Fibroblast of skin of left biceps (primary cell): ENCODE measurements at places on chromosomes 6 and 20.
A peak's percentile ranks its signal among the peaks of the same experiment; 100 is the strongest.

DNA sequence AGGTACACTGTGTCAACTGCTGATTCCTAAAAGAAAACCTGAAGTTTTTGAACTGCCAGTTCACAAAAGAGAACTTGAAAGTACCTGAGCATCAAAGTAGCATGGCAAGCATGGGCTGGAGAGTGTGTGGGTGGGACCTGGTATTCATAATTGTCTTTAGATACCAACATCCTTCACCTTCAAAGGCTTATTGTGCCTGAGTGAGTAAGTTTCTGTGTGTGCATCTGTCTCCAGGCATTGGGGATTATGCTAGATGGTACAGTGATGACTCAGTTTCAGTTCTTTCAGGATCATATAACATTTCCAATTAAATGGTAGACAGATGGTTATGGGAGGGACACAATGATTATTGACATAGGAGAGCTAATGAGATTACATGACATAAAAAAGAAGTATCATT is 238.5 kb downstream of the ZFAND3 start:
- no peak for DNase-seq

DNA sequence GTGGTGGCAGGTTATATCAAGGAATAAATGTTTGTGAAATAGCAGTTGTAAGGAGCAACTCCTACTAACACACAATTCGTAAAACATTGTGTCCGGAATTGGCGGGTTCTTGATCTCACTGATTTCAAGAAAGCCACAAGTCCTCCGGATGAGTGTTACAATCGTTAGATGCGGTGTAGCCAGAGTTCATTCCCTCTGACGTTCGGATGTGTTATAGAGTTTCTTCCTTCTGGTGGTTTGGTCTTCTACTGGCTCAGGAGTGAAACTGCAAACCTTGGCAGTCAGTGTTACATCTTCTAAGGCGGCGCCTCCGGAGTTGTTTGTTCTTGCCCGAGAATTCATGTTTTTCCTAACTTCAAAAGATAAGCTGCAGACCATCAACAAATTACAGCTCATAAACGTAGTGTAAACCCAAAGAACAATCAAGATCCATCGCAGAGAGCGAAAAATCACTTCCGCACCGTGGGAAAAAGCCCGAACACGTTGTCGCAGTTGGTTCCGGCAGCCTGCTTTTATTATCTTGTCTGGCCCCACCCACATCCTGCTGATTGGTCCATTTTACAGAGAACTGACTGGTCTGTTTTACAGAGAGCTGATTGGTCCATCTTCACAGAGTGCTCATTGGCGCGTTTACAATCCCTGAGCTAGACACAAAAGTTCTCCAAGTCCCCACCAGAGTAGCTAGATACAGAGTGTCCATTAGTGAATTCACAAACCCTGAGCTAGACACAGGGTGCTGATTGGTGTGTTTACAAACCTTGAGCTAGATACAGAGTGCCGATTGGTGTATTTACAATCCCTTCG is 58.2 kb downstream of the TRIM27 start:
- DNase-seq, result no peak

- peak; percentile 33 for DNase-seq
Measured at GRCh38 chr6:31401403-31401802, 2.0 kb upstream of the MICA start.

DNA sequence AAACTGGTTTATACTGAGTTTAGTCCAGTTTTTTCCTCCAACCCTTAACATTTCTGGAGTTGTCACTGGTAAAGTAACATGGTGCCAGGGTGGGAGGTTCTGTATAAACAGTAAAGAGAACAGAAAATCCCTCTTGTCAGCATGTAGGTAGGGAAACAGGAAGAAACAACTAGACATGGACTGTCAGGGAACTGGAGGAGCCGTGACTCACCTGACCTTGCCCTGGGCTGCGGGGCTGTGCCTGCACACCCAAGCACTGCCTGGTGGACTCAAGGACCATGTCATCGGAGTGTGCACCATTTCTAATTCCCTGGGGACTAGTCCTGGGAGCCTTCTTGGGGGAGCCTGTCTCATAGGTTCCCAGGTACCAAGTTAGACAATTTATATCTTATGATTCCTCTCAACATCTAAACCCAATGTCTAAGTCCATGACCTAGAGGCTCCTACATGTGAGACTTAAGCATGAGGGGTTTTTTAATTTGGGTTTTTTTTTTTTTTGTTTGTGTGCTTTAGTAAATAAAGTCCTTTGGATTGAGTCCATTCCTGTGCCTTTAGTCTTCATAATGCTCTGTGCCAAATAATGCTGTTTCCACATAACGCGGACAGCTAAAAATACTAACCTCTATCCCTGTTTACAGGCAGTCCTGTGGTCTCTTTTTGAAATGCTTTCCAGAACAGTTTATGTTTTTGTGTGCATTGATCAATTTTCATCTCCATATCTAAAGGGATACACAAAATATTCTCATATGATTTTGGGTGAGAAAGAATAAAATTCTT is 136.9 kb upstream of the SUPT3H start:
- no peak for DNase-seq

GRCh38 chr6:138539876-138540275 is 40.6 kb upstream of the NHSL1 start:
- DNase-seq, result no peak

GRCh38 chr6:90707246-90707645 is 120.4 kb upstream of the MAP3K7 start:
- DNase-seq, result no peak

DNA sequence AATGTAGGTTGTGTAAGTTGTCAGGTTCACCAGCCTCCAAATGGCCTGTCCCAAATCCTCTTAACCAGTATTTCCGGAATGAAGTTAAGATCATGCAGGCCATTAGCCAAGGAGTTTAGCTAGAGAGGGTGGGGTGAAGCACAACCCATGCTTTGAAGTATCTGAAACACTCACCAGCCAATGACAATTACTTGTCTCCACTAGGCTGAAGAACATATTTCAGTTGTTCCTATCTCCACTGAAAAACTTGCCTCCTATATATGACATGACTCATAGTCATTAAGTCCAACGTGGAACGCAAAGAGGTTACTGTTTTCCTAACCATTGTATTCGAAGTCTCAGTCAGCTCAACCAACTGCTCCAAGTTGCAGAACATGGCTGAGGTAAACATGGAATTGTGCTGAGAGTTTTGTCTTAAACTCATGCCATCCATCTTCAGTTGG is 37.4 kb upstream of the TNFAIP3 start:
- DNase-seq, result no peak

DNA sequence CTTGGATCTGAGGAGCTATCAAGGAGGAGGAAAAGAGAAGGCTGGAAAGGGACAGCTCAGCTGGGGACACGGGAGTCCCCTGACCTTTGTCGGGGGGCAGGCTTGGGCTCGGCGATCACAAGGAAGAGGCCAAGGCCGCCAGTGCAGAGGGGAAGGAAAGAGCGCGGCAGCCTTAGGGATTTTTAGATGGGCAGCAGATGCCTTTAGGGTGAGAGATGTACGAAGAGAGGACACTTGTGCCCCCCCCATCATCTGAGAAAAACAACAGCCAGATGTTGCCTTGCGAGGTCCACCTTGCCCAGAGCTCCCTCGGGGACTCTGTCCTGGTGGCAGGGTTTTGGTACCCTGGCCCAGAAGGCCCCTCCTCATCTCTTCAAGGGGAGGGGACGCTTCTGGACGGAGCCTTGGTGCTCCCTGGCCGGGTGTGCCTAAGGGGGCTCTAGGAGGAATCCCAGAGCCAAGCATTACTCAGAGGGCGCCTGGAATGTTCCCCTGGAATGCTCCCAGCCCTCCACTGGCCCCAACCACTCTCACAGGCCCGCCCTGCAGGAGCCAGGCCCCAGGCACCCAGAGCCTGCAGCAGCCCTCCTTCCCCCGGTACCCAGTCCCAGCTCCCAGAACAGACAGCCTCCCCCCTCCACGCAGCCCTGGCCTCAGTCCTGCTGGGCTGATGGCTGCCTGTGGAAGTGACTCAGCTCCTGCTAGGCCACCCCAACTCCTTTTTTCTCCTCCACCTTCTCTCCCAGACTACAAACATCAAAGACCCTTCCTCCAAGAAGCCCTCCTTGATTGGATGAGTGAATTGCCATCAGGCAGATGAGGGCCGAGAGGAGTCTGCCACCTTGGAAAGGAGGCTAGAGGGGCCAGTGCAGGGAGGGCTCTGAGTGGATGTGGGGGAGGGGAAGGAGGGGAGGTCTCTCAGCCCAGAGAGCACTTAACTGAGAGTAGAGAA is 1.8 kb downstream of the ADAM33 start:
- DNase-seq, result peak; percentile 55

DNA sequence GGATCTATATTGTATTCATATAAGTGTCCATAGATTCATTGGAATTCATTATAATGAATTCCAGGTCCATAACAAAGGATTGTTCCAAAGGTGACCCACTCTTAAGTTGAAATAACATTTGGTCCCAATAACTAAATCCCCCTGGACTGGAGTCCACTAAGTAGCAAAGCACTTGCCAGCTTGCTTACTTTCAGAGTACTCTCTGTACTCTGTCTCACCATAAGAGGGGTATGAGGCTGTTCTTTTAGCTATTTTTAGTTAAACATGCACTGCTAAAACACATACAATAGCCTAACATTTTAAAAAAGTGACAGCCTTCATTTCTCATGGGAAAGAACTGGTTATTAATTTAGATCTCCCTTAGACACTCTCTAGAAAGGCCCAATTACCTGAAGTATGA is 16.7 kb upstream of the ARHGAP18 start:
- DNase-seq, result no peak

GRCh38 chr6:51349857-51350256 is 531.2 kb downstream of the TFAP2B start:
- no peak for DNase-seq

DNA sequence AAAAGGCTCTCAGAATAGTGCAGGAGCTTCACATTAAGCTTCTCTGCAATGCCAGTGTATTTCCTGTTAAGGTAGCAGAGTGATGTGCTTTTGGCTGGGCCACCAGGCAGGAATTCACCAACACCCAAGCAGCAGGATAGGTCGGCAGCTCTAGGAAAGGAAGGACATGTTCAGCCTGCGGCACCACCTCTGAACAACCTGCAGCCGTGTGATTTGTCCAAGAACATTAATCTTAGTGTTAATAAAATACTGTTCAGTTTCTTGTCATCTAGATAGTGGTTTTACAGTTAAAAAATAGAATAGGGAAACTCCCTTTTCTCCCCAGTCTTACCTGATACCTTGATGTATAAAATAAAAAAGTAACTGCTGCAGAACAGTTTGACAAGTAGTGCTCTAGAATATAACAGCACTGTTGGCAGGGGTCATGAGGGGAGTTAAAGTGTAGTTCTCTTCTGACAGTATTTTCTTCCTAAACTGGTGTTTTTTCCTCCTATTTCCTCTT is 18.8 kb downstream of the ZNF292 start:
- DNase-seq, result no peak

DNA sequence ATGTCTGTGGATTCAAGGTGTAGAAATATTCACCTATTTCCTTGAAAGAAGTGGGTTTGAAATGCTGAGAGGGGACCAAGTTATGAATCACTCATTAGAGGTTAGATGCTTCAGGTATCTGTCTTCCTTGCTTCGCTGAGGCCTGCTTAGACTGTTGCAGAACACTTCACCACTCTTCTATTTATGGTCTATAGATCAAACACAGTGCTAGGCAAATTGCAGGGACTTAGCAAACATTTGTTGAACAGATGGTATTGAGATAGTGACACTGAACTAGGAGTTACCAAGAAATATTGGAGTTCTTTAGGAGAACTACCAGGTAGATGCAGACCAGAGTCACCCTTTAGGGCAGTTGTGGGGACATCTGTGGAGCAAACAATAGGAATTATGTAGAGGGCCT is 123.8 kb downstream of the RFPL4B start:
- no peak for DNase-seq

- DNase-seq, result no peak
Measured at GRCh38 chr6:35327349-35328027, 14.9 kb upstream of the PPARD start.

GRCh38 chr20:33251496-33251895 is 15.7 kb downstream of the BPIFA1 start:
- DNase-seq, result no peak

DNA sequence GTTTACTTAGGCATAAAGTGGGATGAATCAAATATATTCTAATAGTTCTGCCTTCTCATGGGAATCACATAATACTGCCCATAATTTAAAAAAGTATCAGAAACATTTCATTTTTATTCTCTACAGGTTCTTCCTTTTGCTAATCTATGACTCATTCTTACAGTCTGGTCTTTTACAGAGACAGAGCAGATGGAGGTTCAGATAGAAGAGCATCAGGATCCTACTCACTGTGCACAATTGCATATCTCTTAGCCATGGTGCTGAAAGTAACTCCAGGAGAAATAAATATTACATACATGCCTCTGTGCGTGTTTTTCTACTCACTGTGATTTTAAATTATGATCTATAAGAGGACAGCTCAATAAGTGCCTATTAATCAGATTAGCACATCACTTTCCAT is 16.3 kb upstream of the OR2B6 start:
- DNase-seq, result no peak
